ENCODE measurements at places on chromosomes 3 and 15.

GRCh38 chr3:129312021-129312639 lies 33.5 kb downstream of the HMCES start:
- no peak for DNase-seq

GRCh38 chr15:79357566-79357965 lies 46.7 kb downstream of the TMED3 start:
- no peak for DNase-seq

DNA sequence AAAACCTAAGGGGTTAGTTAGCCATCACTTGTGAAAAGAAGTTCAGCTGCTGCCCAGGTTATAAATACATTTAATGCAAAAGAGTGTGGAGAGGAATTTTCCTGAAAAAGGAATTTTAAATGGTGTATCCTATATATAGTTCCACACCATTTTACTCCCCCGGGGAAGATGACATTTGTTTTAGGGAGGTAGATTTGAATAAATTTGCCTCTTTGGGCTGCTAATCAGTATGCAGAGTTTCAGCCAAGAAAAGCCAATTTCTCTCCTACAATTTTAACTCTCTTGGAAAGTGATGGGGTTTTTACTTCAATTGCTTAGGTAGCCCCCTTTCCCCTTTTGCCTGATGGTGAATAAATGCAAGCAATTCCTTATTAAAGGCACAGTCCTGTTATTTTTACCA lies 161.2 kb downstream of the OTOL1 start:
- no peak for DNase-seq

- no peak for DNase-seq
These were observed 30.3 kb upstream of the SEC13 start for GRCh38 chr3:10351013-10351735.

DNA sequence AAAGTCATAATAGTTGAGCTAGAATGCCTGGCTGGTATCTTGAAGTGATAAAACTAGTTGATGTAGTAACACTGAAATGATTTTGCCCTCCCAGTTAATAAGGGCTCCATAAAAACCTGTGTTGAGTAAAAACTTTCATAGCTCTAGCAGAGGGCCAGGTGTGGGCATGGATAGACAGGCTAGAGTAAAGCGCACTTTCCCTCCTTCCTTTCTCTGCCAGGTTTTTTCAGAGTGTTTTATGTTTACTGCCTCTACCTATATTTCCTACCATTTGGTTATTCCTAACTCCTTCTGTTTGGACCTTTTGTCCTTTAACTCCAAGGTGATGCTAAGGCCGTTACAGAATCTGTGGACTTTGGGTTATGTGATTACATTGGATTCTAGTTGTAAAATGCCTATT lies 25.3 kb downstream of the CHD2 start:
- no peak for DNase-seq

- DNase-seq, result no peak
These were observed 431.8 kb upstream of the TPRG1 start for GRCh38 chr3:188740010-188740409.

GRCh38 chr3:52388348-52388821 lies 56.5 kb downstream of the SEMA3G start:
- no peak for DNase-seq

DNA sequence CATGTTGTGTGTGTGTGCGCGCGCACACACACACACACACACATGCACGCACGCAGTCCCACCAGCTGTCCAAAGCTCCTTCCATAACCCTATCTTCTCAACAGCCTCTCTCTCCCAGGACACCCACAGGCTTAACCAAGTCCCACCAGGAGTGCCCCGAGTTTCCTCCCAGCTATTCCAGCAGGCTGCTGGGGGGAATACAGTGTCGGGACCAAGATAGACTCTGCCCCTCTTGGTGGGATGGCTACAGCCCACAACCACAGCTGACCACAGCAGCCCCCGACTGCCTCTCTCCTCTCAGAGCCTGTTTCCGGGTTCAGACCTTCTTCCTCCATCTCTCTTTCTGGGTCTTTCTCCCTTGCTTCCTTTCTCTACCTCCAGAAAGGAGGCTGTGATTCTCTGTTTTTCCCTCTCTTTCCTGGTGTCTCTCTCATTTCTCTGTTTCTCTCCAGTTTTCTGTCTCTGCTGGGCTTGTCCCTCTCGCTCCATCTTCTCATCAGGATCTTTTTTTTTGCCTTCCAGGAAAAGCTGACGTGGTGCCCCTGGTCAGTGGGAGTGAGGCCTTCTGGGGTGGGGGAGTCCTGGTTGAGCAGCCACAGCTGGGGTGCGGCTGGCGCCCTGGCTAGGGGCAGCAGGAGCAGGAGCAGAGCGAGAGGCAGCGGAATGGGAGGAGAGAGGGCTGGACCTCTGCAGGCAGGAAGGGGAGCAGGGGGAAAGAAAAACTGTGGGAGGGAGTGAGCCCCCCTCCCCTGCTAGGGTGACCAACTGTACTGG lies 3.3 kb upstream of the ISLR start:
- DNase-seq, result no peak

GRCh38 chr15:67097930-67098740 lies 32.7 kb downstream of the SMAD3 start:
- DNase-seq, result no peak

Data from activated CD4-positive, alpha-beta T cell treated with anti-CD3 and anti-CD28 coated beads, Interleukin-2, Interleukin-4, amounts not matched to agents 100 ng/mL and 50 ng/mL, durations not matched to agents 16 hours and 8 hours (primary cell).